Lower lobe of right lung (tissue), 2 donors: ENCODE measurements at places on chromosomes 13 and 19. TPM values are rescaled to one million over a fixed set of nuclear protein-coding genes. Genes with fewer than 3 reads are reported as not detected.

- DNase-seq, result no peak
Observed at GRCh38 chr19:48502350-48503018, 9.2 kb downstream of the LMTK3 start.

GRCh38 chr13:97221046-97221445, 1.1 kb upstream of the MBNL2 start:
- DNase-seq, result no peak

The CERS1 gene
- total RNA-seq, result not detected

The ADAMTS10 gene
- total RNA-seq, result 22.4 TPM

DNA sequence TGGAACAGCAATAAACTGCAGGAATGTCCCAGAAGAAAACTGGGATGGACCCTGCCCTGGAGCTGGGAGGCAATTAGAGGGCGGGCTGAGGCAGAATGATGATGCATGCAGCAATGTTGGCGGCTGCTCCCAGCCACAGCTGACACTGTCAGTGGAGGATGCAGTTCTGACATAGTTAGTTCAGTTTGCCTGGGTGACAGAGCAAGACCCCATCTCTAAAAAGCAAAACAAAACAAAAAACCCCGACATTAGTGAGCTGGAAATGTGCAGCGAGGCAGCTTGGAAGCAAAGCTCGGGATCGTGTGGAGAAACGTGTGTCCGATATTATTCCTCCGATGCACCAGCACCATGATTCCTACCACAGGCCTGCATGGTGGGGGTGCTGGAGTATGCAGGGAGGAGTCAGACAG, 110.1 kb upstream of the UQCRFS1 start:
- DNase-seq, result no peak

DNA sequence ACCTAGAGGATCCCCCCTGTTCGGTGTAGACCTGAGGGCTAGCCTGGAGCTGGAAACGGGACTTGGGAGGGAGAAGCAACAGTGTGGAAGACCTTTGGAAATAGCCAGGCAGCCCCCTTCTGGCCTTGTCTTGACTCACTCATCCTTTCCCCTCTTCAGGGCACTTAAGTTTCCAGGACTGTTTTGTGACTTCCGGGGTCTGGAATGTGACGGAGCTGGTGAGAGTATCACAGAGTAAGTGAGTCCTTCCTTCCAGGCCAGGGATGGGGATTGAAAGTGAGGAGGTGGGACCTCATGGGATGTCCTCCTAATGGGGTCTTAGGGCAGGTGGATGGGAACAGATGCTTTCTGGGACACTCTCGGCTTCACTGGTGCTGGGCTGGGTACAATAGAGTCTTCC, 29.4 kb downstream of the LYL1 start:
- no peak for DNase-seq

DNA sequence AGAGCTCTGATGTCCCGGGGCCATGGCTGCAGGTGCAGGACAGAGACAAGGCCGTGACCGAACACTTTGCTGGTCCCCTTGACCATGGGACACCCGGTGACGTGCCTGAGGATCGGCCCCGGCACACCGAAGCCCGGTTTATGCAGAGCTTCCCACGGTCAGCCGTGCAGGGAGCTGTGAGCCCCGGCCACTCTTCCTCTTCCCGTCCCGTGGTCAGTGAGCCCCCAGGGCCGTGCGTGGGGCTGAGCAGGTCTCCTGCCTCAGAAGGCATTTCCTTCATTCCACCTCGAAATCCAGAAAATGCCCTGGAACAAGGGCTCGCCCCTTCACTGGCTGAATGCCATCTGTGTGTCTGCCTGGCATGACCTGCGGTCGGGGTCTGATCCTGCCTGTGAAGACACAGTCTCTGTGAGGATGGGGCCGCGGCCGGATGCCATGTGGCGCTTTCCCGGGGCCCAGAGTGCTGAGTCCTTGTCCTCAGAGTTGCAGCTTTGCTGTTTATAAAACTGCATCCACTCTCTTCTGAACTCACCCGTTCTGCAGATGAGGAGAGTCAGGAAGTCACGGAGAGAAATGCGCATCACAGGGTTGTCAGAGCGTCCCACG, 16.9 kb downstream of the MCF2L start:
- DNase-seq, result no peak

- no peak for DNase-seq
Observed at GRCh38 chr13:93145199-93145598, 81.4 kb upstream of the GPC6 start.

The CGB2 gene
- total RNA-seq, result not detected

The HCST gene
- total RNA-seq, result 43.3 TPM

- DNase-seq, result peak; percentile 75
Observed at GRCh38 chr19:41868120-41868988, 8.3 kb downstream of the RPS19 start.

The NCCRP1 gene
- 0.86 TPM for total RNA-seq

The YJEFN3 gene
- total RNA-seq, result 6.6 TPM

The PTH2 gene
- total RNA-seq, result not detected

GRCh38 chr19:746956-747355, 4.0 kb upstream of the MISP start:
- DNase-seq, result no peak

DNA sequence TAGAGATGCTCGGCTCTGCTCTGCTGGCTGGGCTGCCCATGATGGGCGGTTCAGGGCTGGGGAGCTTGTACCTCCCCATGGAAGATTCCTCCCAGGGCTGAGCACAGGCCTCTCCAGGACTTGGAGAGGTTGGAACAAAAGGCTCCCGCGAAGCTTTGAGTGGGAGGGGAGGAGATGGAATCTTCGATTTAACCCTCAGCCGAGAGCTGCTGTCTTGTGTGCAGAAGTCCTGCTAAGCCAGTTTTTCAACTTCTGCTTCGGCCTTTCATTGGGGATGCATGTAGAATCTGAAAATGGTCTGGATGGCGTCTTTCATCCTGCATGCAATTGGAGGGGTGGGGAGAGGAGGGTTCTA, 163.3 kb downstream of the KDM4B start:
- no peak for DNase-seq

DNA sequence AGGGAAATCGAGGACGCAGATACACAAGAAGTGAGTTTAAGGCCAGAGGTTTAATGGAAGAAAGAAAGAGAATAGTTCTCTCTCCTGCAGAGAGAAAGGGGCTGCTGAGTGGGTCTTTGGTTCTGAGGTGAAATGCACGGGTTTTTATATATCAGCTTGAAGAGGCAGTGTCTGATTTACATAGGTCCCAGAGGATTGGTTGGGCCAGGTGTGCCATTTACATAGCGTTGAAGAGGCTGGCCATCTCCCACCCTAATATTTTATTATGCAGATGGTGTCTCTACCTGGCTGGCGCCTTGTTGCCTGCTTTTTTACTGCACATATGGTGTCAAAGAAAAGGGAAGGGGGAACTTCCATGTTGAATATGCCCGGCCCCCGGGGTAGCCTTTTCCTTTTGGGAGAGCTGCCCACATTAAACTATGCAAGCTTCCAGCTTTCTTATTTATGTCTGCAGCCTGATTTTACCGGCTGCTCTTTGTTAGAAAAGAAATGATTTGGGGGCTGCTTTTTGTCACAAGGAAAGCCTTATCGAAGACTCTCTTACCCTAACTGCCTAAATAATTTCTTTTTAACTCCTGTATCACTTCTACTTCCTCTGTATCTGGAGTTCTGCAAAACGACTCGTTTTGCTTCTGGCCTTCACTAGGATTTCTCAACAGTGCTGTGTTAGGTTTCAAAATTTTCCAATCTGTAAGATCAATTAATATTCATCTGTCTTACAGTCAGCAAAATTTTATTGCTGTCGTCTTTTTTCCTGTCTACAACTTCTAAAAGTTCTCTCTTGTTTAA, 268.5 kb downstream of the B3GLCT start:
- DNase-seq, result no peak

- DNase-seq, result no peak
Observed at GRCh38 chr19:7575434-7576040, 20.1 kb upstream of the CAMSAP3 start.

The PNMA8B gene
- total RNA-seq, result 1.5 TPM

The PLIN4 gene
- total RNA-seq, result 4.6 TPM

DNA sequence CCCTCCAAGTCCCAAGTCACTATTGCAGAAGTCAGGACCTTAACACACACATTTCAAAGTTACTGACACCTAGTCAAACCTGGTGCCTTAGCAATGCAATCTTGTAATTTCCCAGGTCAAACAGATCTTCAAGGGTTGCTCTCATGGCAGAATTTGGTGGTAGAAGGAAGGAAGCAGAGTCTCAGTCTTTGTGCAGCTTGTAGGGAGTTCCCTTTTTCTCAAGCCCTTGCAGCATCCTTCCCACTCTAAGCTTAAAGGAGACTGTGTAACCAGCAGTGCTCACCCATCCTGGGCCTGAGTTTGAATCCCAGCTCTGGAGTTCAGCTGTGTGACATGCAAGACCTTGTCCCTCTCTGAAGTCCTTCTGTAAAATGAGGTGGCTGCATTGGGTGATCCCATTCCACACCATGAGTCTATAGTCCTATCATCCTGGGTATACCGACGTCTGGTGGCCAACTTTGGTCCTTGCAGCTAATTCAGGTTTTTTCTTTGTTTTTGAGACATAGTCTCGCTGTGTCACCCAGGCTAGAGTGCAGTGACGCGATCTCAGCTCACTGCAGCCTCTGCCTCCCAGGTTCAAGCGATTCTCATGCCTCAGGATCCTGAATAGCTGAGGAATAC, 9.8 kb downstream of the SIGLEC10 start:
- no peak for DNase-seq

The PPP1R37 gene
- 29.1 TPM for total RNA-seq

The ZSCAN5C gene
- total RNA-seq, result not detected

- no peak for DNase-seq
Observed at GRCh38 chr13:112588490-112589297, 741 bp upstream of the TUBGCP3 start.

- no peak for DNase-seq
Observed at GRCh38 chr19:38298821-38299680, 5.0 kb upstream of the C19orf33 start.

- no peak for DNase-seq
Observed at GRCh38 chr13:47211106-47211505, 314.3 kb upstream of the HTR2A start.

DNA sequence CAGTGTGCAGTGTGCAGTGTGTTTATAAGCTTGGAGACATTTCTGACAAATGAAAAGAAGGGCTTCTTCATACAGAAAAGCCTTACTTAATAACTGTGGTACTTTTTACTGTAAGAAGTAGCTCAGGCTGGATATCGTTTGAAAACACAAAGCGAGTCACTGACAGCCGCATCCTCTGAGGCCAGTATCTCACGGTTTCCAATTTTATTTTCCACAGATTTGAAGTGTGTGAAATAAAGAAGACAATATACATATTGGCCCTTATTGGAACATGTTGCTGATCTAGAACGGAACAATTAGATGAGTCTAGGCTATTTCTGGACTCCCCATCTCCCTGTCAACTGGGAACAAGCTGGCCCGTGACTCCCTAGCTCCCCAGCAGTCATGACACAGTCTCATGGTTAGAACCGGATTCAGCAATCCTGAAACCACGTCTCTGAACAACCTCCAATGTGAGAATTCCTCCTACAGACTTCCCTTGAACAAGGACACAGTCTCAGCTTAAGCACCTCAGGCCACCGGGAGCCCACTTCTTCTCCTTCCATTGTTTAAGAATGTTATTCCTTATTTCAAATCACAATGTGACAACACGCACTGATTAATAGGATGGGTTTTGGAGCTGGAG, 484.5 kb downstream of the COG6 start:
- DNase-seq, result no peak

- DNase-seq, result no peak
Observed at GRCh38 chr13:50213526-50213925, 198.3 kb downstream of the KCNRG start.

DNA sequence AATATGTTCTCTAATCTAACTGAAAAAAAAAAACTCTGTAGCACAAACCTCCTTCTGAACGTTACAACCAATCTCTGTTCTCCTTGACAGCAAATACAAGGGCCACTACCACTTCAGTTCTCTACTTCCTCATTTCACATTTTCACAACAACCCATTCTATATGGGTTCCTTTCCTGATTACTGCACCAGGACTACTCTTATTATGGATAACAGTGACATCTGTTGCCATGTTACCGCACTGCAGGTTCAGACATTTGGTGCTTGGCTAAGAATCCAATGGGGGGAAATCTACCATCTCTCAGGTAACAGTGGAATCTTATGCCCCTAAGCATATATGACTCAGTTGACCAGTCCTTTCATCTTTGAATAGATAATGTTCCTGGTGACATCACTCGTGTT, 11.6 kb upstream of the FPR3 start:
- DNase-seq, result no peak

- DNase-seq, result no peak
Observed at GRCh38 chr19:33828266-33829075, 31.8 kb downstream of the KCTD15 start.

The FXYD1 gene
- total RNA-seq, result 49.7 TPM

The ZNF837 gene
- 1.2 TPM for total RNA-seq

GRCh38 chr19:44684892-44685863, 13.8 kb upstream of the CEACAM16 start:
- no peak for DNase-seq

GRCh38 chr19:19642506-19643157, 825 bp downstream of the GMIP start:
- DNase-seq, result no peak

- no peak for DNase-seq
Observed at GRCh38 chr19:18453269-18454024, 15.5 kb upstream of the ISYNA1 start.

- DNase-seq, result no peak
Observed at GRCh38 chr13:108669381-108669780, 40.0 kb downstream of the MYO16 start.

GRCh38 chr13:32261567-32261966, 53.6 kb downstream of the ZAR1L start:
- DNase-seq, result no peak

DNA sequence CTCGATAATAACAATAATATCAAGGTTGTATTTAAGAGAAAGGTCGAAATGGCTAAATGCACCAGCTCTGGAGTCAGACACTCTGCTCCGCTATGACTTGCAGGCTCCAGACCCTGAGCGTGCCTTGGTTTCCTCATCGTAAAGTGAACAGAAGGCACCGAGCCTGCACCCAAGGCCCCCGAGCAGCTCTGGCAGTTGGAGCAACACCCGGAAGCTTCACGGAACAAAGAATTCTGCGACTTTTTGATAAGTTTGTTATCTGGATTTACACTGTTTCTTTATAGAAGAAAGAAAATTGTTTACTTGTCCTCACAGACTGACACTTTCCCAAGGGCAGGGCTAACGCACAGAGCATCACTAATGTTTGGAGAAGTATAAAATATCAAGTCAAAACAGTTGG, 4.4 kb downstream of the GRTP1 start:
- peak; percentile 14 for DNase-seq

DNA sequence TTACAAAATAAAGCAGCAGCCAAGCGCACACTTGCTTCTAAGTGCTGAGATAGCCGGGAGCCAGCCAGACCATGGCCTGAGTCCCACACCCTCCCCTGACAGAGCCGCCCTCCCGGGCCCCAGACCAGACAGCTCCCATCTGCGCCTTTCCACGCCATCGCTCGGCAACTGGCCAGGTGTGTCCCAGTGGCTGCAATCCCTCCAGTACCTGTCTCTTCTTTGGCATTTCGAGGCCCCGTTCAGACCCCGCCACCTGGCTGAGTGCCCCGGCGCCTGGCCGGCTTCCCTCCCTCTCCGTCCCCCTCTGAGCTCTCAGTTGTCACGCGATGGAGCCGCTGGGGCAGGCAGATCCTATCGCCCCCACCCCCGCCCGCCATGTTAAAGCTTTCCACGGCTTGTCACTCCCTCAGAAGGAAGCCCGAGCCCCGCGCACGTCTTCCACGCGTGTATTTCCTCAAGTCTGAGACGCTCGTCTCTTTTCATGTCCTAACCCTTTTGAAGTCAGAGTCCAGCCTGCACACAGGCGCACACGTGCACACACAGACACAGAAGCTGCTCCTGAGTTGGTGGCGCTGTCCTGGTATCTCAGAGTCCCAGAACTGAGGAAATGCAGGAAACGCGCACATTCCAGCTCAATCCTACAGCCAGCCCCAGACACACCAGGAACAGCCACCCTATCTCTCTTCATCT, 7.9 kb downstream of the MLLT1 start:
- peak; percentile 72 for DNase-seq

The GPR183 gene
- total RNA-seq, result 9.0 TPM

The CLDND2 gene
- 1.9 TPM for total RNA-seq

The PSG2 gene
- not detected for total RNA-seq
